ENCODE measurements at places on chromosomes 13 and 19.

DNA sequence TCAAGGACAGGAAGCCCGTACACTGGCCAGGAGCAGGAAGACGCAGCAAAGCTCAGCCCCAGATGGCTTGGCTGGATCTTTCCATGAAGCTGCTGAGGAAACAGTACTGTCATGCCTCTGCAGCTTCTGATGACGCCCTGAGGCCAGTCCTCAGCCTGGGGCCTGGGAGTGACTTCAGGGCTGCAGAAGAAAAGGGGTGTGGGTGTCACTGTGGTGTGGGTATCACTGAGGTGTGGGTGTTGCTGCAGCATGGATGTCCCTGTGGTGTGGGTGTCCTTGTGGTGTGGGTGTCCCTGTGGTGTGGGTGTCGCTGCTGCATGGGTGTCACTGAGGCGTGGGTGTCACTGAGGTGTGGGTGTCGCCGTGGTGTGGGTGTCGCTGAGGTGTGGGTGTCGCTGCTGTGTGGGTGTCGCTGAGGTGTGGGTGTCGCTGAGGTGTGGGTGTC is 12.0 kb upstream of the GAS6 start:
- no peak for DNase-seq

- DNase-seq = peak; percentile 56
These were observed 18.1 kb downstream of the N4BP2L1 start for GRCh38 chr13:32409561-32410421.

GRCh38 chr19:4063369-4064148 is 3.1 kb downstream of the ZBTB7A start:
- DNase-seq = no peak

DNA sequence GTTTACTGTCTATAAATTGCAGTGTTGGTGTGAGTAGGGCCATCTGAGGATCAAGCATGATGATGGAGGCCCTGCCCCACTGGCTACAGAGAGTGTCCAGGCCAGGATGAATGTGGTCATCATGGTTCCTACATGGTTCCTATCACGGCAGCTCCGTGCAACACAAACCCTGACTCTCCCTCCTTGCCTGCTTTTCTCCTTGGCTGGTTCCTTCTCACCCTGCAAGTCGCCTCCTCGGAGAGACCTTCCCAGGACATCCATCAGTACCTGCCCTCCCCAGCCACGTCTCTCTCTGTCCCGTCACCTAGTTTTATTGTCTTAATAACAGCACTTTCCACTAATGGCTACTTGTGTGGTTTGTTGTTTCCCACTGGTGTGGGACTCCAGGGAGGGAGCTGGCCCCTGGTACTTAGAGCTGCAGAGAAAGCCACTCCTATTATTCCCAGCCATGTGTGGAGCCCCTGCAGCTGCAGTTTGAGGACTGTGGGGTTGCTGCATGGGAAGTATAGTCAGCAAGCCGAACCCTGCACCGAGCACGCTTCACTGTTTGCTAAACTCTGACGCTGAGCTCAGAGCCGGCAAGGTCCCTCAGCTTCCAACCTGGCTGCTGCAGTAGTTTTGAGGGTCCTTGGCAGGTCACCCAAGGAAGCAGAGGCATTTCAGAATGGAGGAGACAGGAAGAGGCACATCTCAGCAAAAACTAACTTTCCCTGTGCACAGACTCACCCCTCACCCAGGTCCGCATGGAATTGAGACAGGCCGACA is 146.4 kb upstream of the VSTM2B start:
- no peak for DNase-seq

GRCh38 chr13:28035146-28035782 is 46.8 kb upstream of the URAD start:
- DNase-seq = no peak

- no peak for DNase-seq
These were observed 16.6 kb downstream of the NCLN start for GRCh38 chr19:3202346-3202745.

- DNase-seq = no peak
These were observed 451.7 kb downstream of the PCDH9 start for GRCh38 chr13:66778461-66778860.

DNA sequence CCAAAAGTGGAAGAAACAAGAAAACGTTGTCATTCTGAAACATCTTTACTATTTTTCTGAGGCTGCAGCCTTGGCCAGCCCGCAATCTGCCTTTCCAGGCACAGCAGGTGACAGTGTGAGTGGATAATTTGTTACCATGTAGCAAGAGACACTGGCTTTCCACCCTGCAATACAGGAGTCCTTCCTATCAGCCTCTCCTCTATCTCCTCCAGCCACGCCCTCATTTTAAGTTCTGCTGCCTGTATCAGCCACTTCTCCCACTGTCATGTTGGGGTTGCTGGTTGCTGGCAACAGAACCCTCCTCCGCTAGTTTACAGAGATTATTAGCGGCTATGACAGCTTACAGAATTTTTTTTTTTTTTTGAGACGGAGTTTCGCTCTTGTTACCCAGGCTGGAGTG is 7.7 kb upstream of the LGALS7 start:
- no peak for DNase-seq

- DNase-seq = no peak
These were observed 72.1 kb downstream of the LHFPL6 start for GRCh38 chr13:39530916-39531315.

Measured in muscle of arm (tissue), 14 donors.